ENCODE measurements at places on chromosomes 2 and 18.

DNA sequence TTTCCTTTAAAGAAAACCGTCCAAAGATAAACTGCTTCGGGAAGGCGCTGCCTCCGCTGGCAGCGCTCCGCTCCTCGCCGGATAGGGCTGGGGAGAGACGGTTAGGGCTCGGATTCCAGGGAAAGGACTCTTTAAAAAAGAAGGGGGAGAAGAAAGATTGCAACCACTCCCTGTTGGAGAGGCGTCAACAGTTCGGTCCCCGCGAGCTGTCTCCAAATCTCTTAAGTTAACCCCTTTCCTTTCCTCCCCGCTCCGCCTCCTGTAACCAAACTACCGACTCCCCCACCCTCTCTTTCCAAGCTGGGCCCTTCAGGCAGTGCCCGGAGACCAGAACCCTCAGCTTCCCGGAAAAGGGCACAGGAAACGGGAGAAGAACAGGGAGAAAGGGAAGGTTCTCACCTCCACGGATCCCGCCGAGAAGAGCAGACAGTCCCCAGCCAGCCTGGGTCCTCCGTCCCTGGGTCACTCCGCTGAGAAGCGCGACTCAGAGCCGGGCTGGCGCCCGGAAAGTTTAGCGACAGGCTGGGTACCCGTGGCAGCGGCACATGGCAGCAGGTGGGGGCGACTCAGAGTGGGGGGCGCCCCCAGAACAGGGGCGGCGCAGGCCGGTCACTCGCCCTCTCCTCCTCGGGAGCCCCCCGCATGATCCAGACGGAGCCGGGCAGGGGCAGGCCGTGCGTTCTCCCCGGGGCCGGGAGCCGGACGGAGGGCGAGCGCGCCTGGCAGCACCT is 675 bp downstream of the FZD5 start:
- peak; percentile 68 for DNase-seq

DNA sequence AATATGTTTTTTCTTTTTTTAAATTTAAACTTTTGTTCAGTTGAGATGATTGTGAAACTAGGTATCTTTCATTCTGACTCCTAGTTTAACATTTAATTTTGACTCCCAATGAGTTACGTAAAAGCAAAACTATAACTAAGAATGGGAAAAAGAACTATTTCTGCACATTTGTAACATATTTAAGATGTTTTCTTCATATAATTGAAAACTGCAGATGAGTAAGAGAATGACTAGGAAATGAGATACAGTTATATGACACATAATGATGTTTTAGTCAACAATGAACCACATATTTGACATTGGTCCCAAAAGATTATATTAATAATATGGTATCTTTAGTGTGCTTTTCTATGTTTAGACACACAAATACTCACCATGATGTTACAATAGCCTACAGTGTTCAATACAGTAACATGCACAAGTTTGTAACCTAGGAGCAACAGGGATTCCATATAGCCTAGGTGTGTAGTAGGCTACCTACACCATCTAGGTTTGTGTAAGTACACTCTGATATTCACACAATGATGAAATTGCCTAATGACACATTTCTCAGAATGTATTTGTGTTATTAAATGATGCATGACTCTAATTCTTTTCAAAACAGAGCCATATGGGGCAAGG is 12.6 kb downstream of the ERMN start:
- no peak for DNase-seq

DNA sequence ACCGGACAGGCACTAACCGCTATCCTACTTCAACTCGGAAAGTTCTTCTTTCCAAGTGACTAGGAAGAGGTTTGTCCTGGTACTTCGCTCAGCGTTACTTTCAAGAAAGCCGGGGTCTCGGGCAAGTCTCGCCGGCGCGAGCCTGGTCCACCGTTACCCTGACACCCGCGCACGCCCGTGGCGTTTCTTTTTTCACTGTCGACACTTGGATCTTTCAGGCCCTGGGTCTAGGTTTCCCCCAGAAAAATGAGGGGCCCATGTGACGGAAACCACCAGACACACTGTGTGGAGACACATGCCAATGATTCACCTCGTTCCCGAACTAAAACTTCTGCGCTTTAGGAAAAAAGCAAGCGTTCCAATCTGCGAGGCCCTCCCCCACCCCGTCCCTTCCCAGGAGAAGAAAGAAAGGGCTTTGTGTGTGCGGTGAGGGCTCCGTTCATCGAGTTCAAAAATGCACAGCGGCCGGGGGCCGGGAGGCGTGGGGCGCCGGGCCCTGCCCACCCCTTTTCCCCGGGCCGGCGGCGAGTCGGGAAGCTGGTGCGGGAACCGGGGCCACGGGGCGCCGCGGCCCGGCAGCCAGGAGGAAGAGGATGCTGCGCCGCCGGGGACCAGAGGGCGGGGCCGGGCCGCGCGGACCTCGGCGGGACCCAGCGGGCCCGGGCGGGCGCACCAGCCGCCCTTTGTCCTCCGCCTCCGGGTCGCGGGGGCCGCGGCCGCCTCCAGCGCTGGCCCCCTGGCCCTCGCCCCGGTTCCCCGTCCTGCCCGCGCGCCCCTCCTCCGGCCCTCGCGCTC is 2.6 kb downstream of the ZNF521 start:
- peak; percentile 53 for DNase-seq

DNA sequence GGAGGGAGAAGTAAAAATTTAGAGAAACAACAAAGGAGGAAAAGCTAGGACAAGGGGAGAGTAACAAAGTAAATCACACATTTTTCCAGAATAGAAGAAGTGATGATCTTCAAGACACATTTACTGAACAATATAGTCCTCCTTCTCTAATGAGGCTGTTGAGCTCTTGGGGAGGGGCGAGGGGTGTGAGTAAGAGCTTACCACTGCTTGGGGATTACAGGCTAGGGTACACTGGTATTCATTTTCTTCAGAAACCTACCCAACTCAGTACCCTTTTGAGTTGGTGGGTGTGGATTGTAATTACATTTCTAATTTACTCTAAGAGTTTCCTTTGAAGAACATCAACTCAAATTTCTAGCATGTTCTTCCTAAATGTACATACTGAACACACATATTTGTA is 157.7 kb upstream of the ZFP36L2 start:
- no peak for DNase-seq

GRCh38 chr2:190762566-190762965 is 113.7 kb downstream of the NAB1 start:
- DNase-seq, result no peak

DNA sequence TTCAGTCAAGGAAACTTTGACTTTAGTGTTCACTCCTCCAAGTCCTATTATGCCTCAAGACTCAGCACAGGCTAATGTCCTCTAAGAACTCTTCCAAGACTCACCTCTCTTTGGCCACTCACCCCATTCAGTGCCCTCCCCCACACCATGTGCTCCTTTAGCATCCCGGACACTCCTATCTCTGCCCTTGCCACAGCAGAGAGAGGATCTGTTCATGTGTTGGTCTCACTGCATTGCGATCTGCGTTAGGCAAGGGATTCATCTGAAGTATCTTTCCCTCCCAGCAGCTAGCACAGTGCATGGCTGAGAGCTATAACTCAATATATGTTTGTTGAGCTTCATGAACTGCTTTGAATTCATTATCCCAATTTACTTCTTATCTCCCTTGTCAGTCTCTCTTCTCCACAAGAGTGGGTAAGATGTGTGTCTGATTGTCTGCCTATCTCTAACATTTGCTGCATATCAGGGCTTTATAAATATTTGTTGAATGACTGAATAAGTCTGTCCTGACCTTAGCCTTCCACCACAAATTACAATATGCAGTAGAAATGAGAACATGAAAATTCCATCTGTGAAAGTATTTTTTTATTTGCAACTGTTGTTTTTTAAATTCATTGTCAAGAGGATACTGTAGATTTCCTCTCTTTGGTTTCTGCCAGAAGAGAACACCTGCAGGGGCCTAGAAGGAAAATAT is 179.9 kb upstream of the NCKAP5 start:
- no peak for DNase-seq

GRCh38 chr2:226208726-226209125 is 590.9 kb downstream of the IRS1 start:
- DNase-seq, result no peak

DNA sequence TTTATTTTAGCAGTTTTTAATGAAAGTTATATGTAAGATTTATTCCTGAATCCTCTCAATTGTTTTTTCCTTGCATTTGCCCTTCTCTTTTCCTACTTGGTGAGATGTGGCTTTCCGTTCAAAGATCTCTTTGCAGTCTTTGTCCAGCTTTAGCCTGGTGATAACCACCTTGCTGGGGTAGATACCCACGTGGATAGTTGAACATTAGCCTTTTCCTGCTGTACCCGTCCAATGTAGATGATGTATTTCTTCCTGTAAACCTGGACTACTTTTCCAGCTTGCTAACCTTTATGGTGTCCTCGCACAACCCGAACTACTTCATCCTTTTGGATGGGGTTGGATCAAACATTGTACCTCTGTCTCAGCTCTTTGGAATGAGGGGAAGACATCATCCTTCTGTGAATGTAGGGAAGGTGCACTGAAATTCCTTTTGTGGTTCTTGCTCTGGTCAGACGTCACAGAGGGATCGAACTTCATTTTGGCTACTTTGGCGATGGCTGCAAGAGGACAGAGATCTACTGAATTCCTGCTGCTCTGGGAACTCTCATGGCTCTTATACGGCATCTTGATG is 293.2 kb upstream of the EPAS1 start:
- no peak for DNase-seq

DNA sequence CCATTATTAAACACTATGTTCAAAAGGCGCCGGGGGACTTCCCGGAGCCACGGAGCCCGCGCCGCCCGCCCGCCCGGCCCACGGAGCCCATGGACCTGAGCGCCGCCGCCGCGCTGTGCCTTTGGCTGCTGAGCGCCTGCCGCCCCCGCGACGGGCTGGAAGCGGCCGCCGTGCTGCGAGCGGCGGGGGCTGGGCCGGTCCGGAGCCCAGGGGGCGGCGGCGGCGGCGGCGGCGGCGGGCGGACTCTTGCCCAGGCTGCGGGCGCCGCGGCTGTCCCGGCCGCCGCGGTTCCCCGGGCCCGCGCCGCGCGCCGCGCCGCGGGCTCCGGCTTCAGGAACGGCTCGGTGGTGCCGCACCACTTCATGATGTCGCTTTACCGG is 197 bp downstream of the GDF7 start:
- DNase-seq, result peak; percentile 69

- DNase-seq, result no peak
Observed at GRCh38 chr2:110639972-110640371, 37.9 kb downstream of the BUB1 start.

DNA sequence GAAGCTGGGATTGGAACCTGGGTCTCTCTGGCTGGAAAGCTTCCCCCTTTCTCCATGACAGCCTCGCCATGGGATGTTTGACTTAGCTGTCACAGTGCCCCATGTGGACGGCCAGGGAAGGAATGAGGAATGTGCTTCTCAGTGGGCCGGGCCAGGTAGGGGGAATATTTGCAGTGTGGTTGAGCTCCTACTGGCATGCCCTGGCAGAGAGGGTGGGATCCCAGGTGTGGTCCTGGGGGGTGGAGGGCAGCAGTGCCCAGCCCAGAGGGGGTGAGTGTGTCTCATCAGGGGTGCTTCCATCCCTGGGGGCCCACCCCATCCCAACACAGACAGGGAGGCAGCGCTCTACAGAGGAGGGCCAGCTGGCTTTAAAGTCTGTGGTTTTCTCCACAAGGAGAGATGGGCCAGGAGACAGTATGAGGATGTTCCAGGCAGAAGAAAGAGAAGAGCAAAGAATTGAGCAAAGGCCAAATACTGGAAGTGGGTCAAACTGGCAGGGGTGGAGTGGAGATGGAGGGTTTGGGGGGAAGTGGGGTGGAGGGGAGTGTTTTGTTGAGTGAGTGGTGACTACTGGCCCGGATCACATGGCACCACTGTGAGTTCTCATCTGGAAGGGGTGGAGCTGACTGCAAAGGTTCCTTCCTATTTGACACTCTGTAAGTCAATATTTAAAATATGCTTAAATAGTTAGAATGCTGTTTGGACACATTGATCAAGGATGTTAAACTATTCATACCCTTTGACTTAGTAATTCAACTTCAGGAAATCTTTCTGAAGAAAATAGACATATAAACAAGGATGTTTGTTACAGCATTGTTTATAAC is 94.0 kb downstream of the MYCN start:
- no peak for DNase-seq

GRCh38 chr2:234968631-234969305 is 17.0 kb downstream of the SH3BP4 start:
- no peak for DNase-seq

DNA sequence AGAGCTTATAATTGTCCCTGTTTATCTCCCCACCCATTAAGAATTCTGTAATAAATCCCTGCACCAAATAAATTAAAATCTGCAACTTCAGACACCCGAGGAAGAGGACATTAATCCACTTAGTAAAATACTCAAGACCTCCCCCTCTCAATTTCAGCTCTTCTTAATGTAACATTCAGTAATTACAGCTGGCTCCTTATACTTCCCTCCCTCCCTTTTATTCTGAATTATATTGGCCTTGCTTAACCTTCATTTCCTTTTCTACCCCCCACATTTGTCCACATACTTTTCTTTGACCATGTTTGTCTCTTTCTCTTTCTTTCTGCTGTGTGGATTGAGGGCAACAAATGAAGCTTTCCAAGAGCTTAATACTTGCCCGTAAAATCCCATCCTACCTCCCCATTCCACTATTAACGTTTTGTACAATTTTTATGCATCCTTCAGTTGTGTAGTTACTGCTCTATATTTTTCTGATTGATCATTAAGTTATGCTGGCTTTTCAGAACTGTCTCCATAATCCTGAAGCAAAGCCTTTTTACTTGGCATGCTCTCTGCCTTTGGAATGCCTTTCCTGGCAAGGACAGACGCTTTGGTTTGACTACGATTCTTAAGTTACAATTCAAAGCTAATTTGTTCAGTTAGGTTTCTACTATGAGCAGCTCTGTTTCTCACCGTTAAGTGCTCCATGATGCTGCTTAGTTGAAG is 580.1 kb downstream of the ZEB2 start:
- no peak for DNase-seq

GRCh38 chr2:4381049-4381448 is 677.7 kb downstream of the DCDC2C start:
- no peak for DNase-seq

GRCh38 chr2:151770995-151771394 is 36.7 kb upstream of the NEB start:
- DNase-seq, result no peak

- no peak for DNase-seq
Observed at GRCh38 chr2:198662905-198663304, 794.8 kb downstream of the SATB2 start.

GRCh38 chr18:63331105-63331504 is 11.5 kb upstream of the BCL2 start:
- no peak for DNase-seq

- no peak for DNase-seq
Observed at GRCh38 chr2:228786901-228787300, 484.2 kb downstream of the PID1 start.

DNA sequence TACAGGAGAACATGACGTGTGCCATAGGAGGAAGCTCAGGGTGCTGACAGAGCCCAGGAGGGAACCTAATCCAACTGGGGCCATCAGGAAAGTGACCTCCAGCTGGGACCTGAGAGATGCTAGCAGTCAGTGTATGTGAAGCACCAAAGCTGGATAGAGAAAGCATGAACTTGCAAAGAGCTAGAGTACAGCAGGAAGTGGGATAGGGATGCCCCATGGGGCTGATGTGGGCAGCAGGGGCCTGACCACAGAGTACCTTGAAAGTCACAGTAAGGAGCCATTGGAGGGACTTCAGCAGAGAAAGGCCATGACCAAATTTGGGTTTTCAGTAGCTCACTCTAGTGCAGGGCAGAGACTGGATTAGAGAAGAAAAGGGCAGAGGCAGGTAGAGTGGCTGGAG is 91.6 kb upstream of the TTC39C start:
- DNase-seq, result no peak

- no peak for DNase-seq
Observed at GRCh38 chr2:7324706-7325105, 407.5 kb downstream of the RNF144A start.

Measured in GM20000 (cell line).